Thoracic aorta (tissue), 2 donors: ENCODE measurements at places on chromosomes 1 and 21.
A peak's percentile ranks its signal among the peaks of the same experiment; 100 is the strongest.

- H3K4me3 ChIP-seq = no peak overlapping the region
- DNase-seq = no peak
- no peaks in the 10 kb centered on the region for H3K27me3 ChIP-seq
- peaks cover 3% of the 10 kb centered on the region for H3K4me1 ChIP-seq
- no peak overlapping the region for H3K27ac ChIP-seq
Measured at GRCh38 chr1:9654834-9655723, 3.5 kb downstream of the PIK3CD start.

GRCh38 chr1:35264871-35265270, 3.6 kb upstream of the ZMYM4 start:
- H3K4me1 ChIP-seq = peaks cover 7% of the 10 kb centered on the region
- H3K27ac ChIP-seq = peak overlapping the region; percentile 67
- H3K27me3 ChIP-seq = no peaks in the 10 kb centered on the region
- peak overlapping the region; percentile 5 for H3K4me3 ChIP-seq
- no peaks in the 10 kb centered on the region for H3K36me3 ChIP-seq

DNA sequence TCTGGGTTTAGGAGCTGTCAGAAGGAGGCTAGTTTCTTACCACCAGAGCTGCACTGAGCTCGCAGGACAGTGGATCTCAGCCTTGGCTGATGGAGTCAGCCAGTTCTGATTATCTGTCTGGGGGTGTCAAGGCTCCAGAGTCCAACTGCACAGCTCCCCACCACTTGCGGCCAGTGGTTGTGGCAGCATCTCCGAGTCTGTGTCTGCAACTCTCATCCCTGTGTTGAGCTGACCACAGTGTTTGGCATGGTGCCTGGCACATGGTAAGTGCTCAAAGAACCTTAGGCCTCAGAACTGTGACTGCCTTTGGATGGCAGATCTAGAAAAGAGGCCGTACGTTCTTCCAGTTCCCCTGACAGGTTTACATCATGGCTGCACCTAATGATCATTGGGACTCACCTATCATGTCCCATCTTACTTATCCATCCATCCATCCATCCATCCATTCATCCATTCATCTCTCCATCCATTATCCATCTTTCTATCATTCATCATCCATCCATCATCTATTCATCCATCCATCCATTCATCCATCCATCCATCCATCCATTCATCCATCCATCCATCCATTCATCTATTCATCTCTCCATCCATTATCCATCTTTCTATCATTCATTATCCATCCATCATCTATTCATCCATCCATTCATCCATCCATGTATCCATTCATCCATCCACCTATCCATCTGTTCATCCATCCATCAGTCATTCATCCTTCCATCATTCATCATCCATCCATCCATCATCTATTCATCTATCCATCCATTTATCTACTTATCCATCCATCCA, 114.5 kb downstream of the CRYAA start:
- no peak overlapping the region for H3K27ac ChIP-seq
- H3K36me3 ChIP-seq = no peaks in the 10 kb centered on the region
- no peaks in the 10 kb centered on the region for H3K4me1 ChIP-seq
- DNase-seq = no peak
- H3K27me3 ChIP-seq = no peaks in the 10 kb centered on the region

DNA sequence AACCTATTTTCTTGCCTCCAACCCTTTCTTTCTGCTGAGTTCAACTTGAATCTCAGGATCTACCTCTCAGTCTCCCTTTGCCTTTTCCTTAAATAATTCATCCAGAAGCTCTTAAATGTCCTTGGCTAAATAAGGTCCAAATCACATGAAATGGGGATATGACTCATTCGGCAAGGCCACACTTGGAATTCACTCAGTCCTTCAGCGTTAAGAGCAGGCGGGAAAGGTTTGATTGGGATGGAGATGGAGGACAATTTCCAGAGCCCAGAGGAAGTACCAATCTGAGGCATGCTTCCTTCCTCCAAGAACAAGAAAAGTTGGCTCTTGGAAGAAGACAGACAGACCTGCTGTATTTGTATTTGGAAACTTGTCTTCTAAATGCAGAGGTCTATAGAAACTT, 128.5 kb downstream of the PROX1 start:
- H3K27ac ChIP-seq = no peak overlapping the region
- H3K4me1 ChIP-seq = no peaks in the 10 kb centered on the region
- no peaks in the 10 kb centered on the region for H3K36me3 ChIP-seq
- H3K4me3 ChIP-seq = no peak overlapping the region
- no peaks in the 10 kb centered on the region for H3K27me3 ChIP-seq
- no peak for DNase-seq

DNA sequence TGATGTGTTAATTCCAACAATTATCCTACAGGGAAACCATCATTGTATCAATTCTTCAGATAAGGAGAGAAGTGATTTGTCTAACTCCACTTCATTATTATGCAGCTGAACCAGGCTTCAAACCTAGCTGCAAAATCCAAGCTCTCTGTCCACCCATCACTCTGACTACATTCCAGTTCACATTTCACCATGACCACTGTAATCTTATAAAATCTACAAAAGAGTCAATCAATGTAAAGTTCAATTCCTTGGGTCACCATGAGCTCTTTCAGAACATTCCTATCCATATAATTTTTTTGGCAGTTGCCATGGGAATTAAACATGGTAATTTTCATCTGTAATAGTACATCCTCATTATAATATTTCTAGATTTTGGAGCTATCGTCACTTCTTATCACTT, 100.9 kb downstream of the PLPPR5 start:
- no peaks in the 10 kb centered on the region for H3K4me1 ChIP-seq
- H3K4me3 ChIP-seq = no peak overlapping the region
- no peaks in the 10 kb centered on the region for H3K27me3 ChIP-seq
- H3K36me3 ChIP-seq = no peaks in the 10 kb centered on the region
- no peak for DNase-seq
- H3K27ac ChIP-seq = no peak overlapping the region

DNA sequence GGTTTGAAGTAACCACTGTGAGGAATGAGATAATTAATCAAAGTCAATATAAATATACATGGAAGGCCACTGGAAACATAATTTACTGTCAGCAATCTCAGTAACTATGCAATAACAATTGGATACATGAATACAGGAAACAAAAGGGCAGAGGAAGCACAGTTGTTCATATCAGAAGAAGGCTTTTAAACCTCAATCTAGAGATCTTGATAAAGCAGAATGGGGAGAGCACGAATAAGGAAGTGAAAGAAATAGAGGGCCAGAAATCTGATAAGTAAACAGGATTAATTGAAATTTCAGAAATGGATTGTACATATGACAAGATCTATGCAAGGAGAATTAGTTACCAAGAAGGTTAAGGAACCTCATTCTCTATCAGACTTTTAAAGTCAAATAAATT, 93.0 kb downstream of the EVI5 start:
- H3K4me3 ChIP-seq = no peak overlapping the region
- DNase-seq = no peak
- no peaks in the 10 kb centered on the region for H3K27me3 ChIP-seq
- no peak overlapping the region for H3K27ac ChIP-seq

GRCh38 chr1:6523566-6523965, 30.7 kb downstream of the NOL9 start:
- no peak overlapping the region for H3K27ac ChIP-seq
- no peak for DNase-seq
- no peak overlapping the region for H3K4me3 ChIP-seq
- no peaks in the 10 kb centered on the region for H3K27me3 ChIP-seq

DNA sequence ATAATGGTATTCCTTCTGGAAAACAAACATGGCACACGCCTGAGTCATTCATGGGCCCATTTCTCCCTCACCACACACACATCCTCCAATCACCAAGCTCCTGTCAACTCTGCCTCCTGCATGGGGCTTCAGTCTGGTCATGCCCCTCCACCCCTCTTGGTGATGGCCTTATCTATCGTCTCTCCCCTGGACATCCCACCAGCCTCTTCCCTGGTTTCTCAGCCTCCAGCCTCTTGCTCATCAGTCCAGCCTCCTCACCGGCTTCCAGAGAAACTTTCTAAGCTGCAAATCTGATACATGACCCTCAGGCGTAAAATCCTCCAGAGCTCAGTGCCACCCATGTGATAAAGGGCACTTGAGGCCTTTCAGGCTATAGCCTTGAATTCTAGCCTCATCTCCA, 243.9 kb downstream of the FOXD2 start:
- H3K27ac ChIP-seq = no peak overlapping the region
- no peaks in the 10 kb centered on the region for H3K36me3 ChIP-seq
- no peak overlapping the region for H3K4me3 ChIP-seq
- no peaks in the 10 kb centered on the region for H3K27me3 ChIP-seq

- no peak for DNase-seq
- H3K27ac ChIP-seq = peak overlapping the region; percentile 89
- peak overlapping the region; percentile 97 for H3K4me3 ChIP-seq
- H3K36me3 ChIP-seq = no peaks in the 10 kb centered on the region
Measured at GRCh38 chr1:62435231-62436038, 1.4 kb upstream of the USP1 start.

DNA sequence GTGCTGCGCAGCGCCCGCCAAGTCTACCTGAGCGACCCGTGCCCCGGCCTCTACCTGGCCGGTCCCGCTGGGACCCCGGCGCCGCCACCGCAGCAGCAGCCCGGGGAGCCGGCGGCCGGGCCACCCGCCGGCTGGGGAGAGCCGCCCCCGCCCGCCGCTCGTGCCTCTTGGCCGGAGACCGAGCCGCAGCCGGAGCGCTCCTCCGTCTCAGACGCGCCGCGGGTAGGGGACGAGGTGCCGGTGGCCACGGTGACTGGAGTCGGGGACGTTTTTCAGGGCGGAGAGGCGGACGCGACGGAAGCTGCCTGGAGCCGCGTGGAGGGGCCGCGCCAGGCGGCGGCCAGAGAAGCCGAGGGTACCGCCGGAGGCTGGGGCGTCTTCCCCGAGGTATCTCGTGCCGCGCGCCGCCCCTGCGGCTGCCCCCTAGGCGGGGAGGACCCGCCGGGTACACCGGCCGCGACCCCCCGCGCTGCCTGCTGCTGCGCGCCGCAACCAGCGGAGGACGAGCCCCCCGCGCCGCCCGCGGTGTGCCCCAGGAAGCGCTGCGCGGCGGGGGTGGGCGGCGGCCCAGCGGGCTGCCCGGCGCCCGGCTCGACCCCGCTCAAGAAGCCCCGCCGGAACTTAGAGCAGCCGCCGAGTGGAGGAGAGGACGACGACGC, 646 bp downstream of the IER5 start:
- no peak for DNase-seq
- H3K27me3 ChIP-seq = no peaks in the 10 kb centered on the region
- H3K4me1 ChIP-seq = peaks cover 9% of the 10 kb centered on the region
- H3K36me3 ChIP-seq = no peaks in the 10 kb centered on the region
- peak overlapping the region; percentile 87 for H3K27ac ChIP-seq

- H3K36me3 ChIP-seq = peaks cover 77% of the 10 kb centered on the region
- no peak overlapping the region for H3K27ac ChIP-seq
- H3K4me3 ChIP-seq = no peak overlapping the region
- H3K4me1 ChIP-seq = no peaks in the 10 kb centered on the region
- DNase-seq = no peak
Measured at GRCh38 chr1:151406176-151406575, 6.8 kb downstream of the PSMB4 start.

GRCh38 chr1:5481889-5482288, 510.3 kb downstream of the NPHP4 start:
- no peaks in the 10 kb centered on the region for H3K36me3 ChIP-seq
- H3K4me1 ChIP-seq = no peaks in the 10 kb centered on the region
- no peak for DNase-seq
- no peaks in the 10 kb centered on the region for H3K27me3 ChIP-seq

GRCh38 chr1:147895123-147895522, 7.5 kb upstream of the GJA8 start:
- DNase-seq = no peak
- H3K4me1 ChIP-seq = no peaks in the 10 kb centered on the region
- H3K27ac ChIP-seq = no peak overlapping the region
- no peaks in the 10 kb centered on the region for H3K36me3 ChIP-seq

- H3K36me3 ChIP-seq = no peaks in the 10 kb centered on the region
- no peak for DNase-seq
- no peaks in the 10 kb centered on the region for H3K27me3 ChIP-seq
- no peak overlapping the region for H3K27ac ChIP-seq
Measured at GRCh38 chr1:43273708-43274107, 3.9 kb downstream of the TMEM125 start.

DNA sequence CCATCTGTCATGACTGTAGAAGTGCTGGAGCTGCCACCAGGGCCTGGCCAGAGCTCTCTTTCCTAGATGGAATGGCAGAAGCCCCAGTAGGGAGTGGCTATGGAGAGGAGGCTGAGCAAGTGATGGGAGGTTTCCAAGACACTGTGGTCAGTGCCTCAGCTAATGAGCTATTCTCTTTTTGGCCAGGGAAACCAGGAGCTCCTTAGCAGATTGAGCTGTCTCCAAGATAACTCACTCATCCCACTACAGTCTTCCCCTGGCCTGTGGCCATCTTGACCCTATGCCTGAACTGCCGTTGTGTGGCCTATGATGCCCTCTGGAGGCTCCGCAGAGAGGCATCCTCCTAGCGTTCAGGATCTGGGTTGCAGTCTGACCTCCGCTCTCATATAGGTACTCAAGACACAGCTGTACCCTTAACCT, 60.5 kb downstream of the ERI3 start:
- no peaks in the 10 kb centered on the region for H3K27me3 ChIP-seq
- H3K36me3 ChIP-seq = peaks cover 29% of the 10 kb centered on the region
- no peak overlapping the region for H3K4me3 ChIP-seq

DNA sequence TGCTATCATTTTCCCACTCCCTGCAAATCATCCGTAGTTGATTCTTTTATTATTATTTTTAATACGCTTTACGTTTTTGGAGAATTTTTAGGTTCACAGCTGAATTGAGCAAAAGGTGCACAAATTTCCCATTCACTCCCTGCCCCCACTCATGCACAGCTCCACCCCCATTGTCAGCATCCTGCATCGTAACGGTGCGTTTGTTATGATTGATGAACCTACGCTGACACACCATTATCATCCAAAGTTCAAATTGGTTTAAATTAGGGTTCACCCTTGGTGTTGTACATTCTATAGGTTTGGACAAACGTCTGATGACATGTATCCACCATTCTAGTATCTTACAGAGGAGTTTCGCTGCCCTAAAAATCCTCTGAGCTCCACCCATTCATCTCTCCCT, 44.5 kb downstream of the EDARADD start:
- DNase-seq = no peak
- no peaks in the 10 kb centered on the region for H3K36me3 ChIP-seq
- no peak overlapping the region for H3K27ac ChIP-seq
- no peaks in the 10 kb centered on the region for H3K27me3 ChIP-seq
- H3K4me3 ChIP-seq = no peak overlapping the region

- DNase-seq = no peak
- no peak overlapping the region for H3K27ac ChIP-seq
- no peaks in the 10 kb centered on the region for H3K27me3 ChIP-seq
- no peak overlapping the region for H3K4me3 ChIP-seq
- H3K4me1 ChIP-seq = peaks cover 27% of the 10 kb centered on the region
Measured at GRCh38 chr1:179029321-179029759, 3.6 kb downstream of the FAM20B start.

DNA sequence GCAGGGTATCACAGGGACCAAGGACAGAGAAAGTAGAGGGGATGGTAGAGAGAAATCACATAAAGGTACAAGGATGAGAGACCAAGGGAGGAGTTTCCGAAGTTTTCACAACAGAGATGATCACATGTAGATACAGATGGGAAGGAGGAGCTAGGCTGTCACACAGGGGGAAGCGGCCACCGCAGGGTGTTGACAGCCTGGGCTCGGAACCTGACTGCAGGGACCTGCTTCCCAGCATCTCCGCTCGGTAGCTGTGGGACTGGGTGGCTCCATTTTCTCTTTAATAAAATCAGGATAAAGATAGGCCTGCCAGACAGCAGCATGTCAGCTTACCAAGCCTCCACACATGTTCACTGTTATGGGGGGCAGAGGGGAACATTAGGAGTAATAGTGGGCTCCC, 32.3 kb downstream of the CDCA8 start:
- no peaks in the 10 kb centered on the region for H3K27me3 ChIP-seq
- H3K4me3 ChIP-seq = no peak overlapping the region
- H3K27ac ChIP-seq = no peak overlapping the region
- no peaks in the 10 kb centered on the region for H3K4me1 ChIP-seq
- H3K36me3 ChIP-seq = no peaks in the 10 kb centered on the region
